GM12878 (cell line): ENCODE measurements at places on chromosomes 3 and 15.

DNA sequence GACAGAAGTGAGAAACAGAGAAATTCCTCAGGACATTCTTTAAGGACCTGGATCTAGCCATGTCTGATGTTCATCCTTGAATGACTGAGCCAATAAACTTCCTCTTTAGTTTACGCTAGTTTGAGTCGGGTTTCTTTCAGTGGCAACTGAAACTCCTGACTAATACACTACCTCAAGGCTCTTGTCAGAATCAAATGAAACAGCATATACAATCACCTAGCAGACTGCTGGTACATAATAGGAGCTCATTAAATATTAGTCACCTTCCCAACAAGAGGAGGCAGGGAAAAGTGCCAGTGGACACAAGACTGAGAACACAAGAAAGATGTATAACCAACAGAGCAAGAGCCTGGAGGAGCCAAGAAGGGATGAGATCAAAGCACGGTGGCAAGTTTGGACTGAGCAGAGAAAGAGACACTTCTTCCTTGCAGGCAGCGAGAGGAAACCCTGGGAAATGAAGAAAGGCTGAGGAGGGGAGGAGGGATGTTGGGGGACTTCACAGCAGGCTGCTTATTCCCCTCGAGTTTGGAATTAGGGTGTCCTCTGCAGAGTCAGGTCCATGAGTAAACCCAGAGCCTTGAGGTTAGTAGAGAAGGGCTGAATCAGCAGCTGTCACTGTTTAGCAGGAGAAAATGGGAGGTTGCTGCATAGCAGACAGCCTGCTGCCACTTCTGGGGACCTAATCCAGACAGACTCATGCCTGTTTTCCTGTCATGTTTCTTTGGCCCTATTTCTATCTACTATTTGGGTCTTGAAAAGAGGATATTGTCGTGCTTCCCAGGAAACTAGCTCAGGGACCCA is 73.3 kb downstream of the MRPL46 start:
- no peaks in the 10 kb centered on the region for H3K36me3 ChIP-seq
- H3K4me3 ChIP-seq, result no peak overlapping the region
- DNase-seq, result no peak
- no peaks in the 10 kb centered on the region for H3K27me3 ChIP-seq
- H3K27ac ChIP-seq, result no peak overlapping the region

DNA sequence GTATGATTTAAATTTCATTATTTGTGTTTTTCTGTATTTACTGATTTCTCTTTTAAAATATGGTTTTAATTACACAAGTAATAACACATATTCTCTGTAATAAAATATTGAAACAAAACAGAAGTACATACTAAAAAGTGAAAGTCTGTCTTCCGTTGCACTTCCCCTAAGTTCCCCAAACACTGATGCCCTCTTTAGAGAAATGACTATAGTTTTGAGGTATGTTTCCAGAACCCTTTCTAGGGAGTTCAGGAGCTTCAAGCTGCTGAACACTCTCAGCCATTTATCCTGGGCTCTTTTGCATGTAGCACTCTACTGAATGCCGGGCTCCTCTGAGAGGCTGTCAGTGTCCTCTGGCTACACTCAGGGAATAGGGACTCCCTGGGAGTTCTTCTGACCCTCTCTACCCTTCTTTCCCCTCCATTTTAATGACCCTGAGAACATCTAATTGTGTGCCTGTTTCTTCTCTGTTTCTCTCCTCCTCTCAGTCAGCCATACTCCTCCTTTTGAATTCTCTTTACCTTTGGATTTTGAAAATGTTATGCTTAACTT is 60.4 kb upstream of the KCNAB1 start:
- no peaks in the 10 kb centered on the region for H3K36me3 ChIP-seq
- H3K27ac ChIP-seq, result no peak overlapping the region
- DNase-seq, result no peak
- no peaks in the 10 kb centered on the region for H3K4me1 ChIP-seq
- H3K27me3 ChIP-seq, result no peaks in the 10 kb centered on the region
- H3K4me3 ChIP-seq, result no peak overlapping the region

- H3K27ac ChIP-seq, result no peak overlapping the region
- DNase-seq, result no peak
- H3K4me1 ChIP-seq, result no peaks in the 10 kb centered on the region
- no peaks in the 10 kb centered on the region for H3K36me3 ChIP-seq
- no peaks in the 10 kb centered on the region for H3K27me3 ChIP-seq
- H3K4me3 ChIP-seq, result no peak overlapping the region
Observed at GRCh38 chr15:98076021-98076816, 115.7 kb downstream of the ARRDC4 start.

- DNase-seq, result no peak
- H3K27ac ChIP-seq, result no peak overlapping the region
- H3K27me3 ChIP-seq, result no peaks in the 10 kb centered on the region
- no peaks in the 10 kb centered on the region for H3K36me3 ChIP-seq
Observed at GRCh38 chr3:128835096-128835495, 44.3 kb upstream of the ACAD9 start.

DNA sequence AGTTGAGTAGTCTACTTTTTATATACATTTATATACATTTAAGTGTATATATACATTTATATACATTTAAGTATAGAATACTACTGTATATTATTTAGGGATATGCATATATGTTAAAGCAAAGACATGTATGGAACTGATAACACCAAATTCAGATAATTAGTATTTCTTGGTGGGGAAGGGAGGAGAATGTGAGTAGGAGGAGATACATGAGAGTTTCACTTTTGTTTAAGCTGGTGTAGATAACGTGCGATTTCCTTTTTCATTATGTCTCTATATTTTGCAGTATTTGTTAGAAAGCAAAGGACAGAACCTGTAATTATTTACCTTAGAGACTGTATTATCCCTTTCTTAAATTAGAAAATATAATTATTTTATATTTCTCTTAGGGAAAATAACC is 16.6 kb upstream of the NIT2 start:
- H3K4me1 ChIP-seq, result peaks cover 3% of the 10 kb centered on the region; the same call in 1 of the 2 replicates
- H3K27me3 ChIP-seq, result no peaks in the 10 kb centered on the region
- peak overlapping the region; percentile 39; the same call in 1 of the 2 replicates for H3K27ac ChIP-seq
- no peak overlapping the region for H3K4me3 ChIP-seq
- no peaks in the 10 kb centered on the region; the same call in 1 of the 2 replicates for H3K36me3 ChIP-seq

GRCh38 chr3:168988853-168989252 is 674.7 kb downstream of the MECOM start:
- no peaks in the 10 kb centered on the region for H3K27me3 ChIP-seq
- H3K4me1 ChIP-seq, result no peaks in the 10 kb centered on the region
- no peak for DNase-seq
- no peak overlapping the region for H3K27ac ChIP-seq
- no peak overlapping the region for H3K4me3 ChIP-seq

DNA sequence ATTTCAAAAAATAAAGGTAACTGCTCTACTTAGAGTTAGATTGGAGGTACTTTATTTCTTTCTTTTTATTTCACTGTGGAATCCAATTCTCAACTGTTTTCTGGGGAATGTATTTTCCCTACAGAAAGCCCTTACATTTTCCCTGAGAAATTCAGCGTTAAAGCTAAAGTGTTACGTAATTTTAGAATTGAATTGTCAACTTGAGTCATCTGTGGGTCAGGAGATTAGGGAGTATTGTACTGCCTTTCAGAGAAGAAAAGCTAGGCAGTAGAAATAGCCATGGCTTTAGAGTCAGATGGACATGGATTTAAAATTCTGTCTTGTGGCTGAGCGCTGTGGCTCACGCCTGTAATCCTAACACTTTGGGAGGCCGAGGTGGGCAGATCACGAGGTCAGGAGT is 728.6 kb downstream of the ROBO1 start:
- DNase-seq, result no peak
- H3K4me1 ChIP-seq, result no peaks in the 10 kb centered on the region
- H3K27me3 ChIP-seq, result no peaks in the 10 kb centered on the region
- H3K4me3 ChIP-seq, result no peak overlapping the region
- H3K36me3 ChIP-seq, result no peaks in the 10 kb centered on the region

GRCh38 chr3:43707998-43708397 is 17.3 kb downstream of the ABHD5 start:
- no peak overlapping the region for H3K4me3 ChIP-seq
- H3K4me1 ChIP-seq, result no peaks in the 10 kb centered on the region
- no peaks in the 10 kb centered on the region for H3K27me3 ChIP-seq
- DNase-seq, result no peak
